ENCODE measurements at places on chromosomes 4 and X.

DNA sequence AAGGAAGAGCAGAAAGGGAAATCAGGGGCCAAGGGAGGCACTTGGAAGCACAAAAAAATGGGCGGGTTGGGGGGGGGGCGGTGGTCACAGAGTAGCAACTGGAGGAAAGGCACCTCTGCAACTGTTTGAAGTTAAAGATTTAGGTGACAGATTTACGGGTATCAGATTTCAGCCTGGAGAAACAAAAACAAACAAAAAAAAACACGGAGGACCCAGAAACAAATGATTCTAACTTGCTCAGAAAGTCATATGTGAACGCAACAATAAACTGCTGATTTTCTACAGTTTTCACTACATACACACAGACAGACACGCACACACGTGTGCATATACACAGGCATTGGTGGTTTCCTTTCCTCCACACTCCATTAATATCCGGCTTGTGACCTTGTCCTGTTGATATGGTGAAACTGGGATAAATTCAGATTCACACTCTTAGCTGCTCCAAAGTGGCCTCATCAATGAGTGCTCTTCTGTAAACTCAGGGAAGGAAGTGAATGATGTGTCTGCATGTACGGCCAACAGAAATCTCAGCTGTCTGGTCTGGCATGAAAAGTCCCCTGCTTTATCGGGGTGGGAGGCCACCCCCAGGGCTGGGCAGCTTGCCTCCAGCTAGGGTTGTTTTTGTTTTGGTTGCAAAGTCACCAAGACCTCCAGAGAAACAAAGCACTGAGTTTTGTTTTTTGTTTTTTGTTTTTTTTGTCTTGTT lies 54.3 kb downstream of the CHST7 start:
- no peak for DNase-seq

GRCh38 chr4:139300431-139301112 lies 733 bp upstream of the NAA15 start:
- peak; percentile 64 for DNase-seq

DNA sequence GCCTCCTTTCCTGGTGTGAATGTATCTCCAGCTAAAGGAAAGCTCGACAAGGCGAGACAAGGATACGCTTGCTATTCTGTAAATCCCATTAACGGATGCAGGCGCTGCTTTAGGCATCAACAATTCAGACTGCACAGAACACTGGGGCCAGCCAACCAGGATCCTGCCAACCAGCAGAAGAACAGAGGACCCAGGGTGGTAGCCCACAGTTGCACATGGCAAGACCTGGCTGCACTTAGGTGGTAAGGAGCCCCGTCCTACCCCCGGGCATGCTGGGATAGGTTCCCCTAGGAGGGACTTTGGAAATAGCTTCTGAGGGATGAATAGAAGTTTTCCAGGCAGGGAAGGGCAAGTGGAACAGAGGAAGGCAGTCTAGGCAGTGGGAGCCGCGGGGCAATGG lies 20.7 kb downstream of the PSAPL1 start:
- no peak for DNase-seq

GRCh38 chr4:7408166-7408565 lies 26.6 kb downstream of the PSAPL1 start:
- DNase-seq = no peak

GRCh38 chr4:77169481-77169880 lies 12.5 kb downstream of the CCNG2 start:
- DNase-seq = no peak

GRCh38 chrX:8632924-8633323 lies 99.0 kb downstream of the ANOS1 start:
- no peak for DNase-seq

- no peak for DNase-seq
Observed at GRCh38 chr4:127196655-127197352, 436.0 kb upstream of the INTU start.

GRCh38 chr4:123896446-123897071 lies 500.0 kb downstream of the SPRY1 start:
- DNase-seq = no peak

GRCh38 chrX:138742217-138742616 lies 30.7 kb upstream of the FGF13 start:
- DNase-seq = no peak

- no peak for DNase-seq
Observed at GRCh38 chrX:123731258-123731986, 1.4 kb downstream of the THOC2 start.

DNA sequence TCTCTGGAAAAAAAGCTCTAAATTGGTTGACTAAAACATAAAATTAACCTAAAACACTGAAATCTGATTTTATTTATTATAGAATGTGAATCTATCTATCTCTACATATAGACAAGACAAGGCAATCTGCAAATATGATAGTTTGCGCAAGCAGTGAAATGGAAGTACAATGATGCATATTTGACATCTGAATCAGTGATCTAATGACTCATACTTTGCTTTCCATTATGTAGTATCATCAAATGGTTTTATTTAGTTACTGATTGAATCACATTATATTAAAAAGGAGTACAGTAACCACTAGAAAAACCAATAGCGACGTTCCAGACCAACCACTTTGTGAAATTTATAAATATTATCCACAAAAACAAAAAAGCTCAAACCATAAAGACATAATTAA lies 1969.3 kb downstream of the PCDH7 start:
- no peak for DNase-seq

- peak; percentile 53 for DNase-seq
Observed at GRCh38 chr4:65089666-65090065, 580.6 kb downstream of the EPHA5 start.

DNA sequence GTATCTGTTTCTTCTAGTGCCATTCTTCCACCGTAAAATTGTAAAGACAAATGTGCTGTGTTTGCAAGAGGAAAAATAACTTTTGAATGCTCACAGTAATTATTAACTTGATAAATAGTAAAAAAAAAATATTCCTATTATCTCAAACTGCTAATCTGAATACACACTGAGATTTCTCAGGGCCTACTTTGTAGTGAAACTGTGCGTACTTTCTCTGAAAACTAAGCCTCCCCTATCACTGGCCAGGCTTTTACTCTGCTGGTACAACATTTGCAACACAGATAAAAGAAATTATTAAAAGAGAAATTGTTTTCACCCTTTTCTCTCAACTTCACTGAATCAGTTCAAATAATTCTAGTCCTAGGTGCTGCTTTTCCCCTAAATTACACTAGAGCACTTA lies 137.3 kb downstream of the PRDM5 start:
- DNase-seq = no peak

DNA sequence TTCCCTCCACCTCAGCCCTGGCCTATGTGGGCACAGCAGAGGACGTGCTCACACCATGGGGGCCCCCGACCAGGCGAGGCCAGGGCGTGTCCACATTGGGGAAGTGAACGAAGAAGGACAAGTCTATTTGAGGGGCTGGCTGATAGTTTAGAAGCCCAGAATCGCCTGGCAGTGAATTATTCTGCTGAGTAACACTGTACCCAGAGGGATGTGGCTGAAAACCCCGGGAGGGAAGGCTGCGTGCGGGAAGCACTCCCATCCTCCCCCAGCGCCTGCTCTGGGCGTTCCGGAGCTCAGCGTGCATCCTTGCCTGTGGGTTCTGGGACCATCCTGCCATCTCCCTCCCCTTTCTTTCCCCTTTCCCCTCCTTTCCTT lies 66.6 kb downstream of the TRMT44 start:
- DNase-seq = no peak

- no peak for DNase-seq
Observed at GRCh38 chr4:170872794-170873193, 783.0 kb upstream of the AADAT start.

Data from HS-27A (cell line).